Mammary epithelial cell (primary cell): ENCODE measurements at places on chromosomes 1 and 21. TPM values are rescaled to one million over a fixed set of nuclear protein-coding genes. Genes with fewer than 3 reads are reported as not detected.

The GJA8 gene
- total RNA-seq: not detected in 2 replicates

The NTMT2 gene
- total RNA-seq: not detected in 2 replicates

The RHEX gene
- total RNA-seq: not detected in 2 replicates

The CCDC30 gene
- 0.66 and 1.4 TPM in 2 replicates for total RNA-seq

The LCA5L gene
- total RNA-seq: 1.6 TPM in 2 replicates

DNA sequence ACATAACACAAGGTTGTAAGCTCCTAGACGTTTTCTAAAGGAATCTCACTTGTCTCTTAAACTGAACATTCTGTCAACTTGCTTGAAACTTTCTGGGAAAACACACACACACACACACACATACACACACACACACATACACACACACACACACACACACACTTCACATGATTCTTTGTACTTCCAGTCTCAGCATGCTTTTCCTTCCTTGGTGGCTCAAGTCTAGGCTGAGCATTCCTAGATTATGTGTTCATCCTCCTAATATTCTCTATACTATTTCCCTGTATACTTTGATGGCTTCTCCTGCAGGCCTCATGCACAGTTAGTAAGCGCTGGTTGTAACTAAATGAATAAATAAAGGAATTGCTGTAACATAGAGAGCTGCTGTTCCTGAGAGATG is 372.1 kb downstream of the PTPRC start:
- peak; percentile 44 for DNase-seq

DNA sequence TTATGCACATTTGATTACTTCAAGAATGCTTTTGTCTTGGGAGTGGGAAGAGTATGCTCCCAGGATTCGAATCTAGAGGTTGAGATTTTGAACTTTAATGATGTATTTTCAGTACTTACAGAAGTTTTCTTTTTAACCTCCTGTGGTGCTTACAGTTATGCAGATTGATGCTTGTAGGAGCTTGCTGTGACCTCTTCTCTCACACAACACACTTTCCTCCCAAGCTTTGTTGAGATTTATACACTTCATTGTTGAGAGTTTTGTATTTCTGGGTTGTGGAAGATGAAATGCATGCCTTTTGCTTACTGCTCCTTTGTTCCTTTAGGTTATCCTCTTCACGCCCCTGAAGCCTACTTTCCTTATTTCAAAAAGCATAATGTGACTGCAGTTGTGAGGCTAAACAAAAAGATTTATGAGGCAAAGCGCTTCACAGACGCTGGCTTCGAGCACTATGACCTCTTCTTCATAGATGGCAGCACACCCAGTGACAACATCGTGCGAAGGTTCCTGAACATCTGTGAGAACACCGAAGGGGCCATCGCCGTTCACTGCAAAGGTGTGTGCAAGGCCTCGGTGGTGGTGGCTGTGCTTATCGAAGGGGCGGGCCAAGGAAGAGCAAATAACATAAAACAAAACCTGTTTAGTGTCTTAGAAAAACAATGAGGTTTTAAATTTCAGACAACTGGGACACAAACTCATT is 75.5 kb upstream of the GPR88 start:
- DNase-seq: no peak

DNA sequence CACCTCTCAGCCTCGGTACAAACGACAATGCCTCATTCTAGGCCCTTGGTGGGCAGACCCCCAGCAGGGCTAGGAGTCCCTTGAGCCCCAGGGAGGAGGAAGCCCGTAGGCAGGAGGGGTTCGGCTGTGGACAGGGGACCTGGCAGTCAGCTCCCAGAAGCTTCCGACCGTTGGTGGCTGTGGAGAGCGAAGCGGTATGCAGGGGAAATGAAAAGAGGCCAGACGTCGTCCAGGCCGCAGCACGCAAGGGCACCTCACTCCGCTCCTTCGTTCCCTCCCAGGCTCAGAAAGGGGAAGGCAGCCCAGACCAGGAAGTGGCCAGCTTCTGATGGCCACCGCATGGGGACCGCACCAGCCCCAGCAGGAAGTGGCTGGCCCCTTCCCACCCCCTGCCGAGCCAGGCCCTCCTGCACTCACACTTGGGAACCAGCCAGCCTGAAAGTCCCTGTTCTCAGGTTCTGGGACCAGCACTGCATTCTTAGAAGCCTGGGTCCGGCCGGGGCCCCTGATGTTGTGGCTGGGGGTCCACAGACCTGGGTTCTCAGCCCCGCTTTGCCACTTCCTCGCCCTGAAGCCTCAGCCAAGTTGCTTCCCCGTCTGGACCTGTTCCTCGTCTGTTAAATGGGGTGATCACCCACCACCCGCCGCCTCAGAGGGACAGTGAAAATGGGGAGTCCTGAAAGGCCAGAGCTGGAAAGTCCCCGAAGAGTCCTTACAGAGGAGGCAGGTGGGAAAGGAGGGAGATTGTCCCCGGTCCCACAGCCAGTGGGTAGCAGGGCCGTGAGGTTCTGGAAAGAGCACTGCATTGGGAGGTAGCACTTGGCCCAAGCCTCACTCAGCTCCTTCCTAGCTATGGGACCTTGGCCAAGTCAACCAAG is 104.0 kb upstream of the RUNX3 start:
- DNase-seq: no peak

DNA sequence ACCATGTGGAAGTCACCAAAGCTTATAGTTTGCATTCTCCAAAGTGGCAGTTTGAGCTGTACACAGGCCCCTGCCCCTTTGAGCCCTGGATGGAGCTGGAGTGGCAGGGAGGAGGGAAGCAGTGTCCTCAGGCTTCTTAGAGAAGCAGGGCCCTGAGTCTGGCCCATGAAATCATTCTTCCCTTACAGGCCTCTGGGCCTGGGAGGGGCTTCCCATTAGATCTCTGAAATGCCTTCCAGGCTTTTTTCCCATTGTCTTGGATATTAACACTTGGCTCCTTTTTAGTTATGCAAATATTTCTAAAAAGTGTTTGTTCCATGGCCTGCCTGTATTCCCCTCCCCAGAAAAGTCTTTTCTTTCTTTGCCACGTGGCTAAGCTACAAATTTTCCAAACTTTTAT is 10.0 kb upstream of the TRIM67 start:
- DNase-seq: no peak
